ENCODE measurements at places on chromosomes 5 and 9.

DNA sequence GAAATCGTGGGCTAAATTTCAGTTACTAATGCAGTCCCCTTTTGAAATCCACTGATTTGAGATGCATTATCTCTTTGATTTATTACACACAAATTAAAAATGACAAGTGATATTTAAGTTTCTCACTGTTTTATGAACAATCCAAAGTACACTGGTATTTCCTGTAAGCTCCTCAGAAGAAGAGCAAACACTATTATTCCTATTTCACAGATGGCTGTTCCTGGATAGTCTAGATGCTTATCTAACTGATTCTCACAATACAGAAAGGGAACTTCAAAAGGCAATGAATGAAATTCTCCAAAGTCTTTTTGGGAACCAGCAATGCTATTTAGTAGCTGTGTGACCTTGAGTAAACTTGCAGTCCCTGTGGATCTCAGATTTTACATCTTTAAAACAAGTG is 404.7 kb upstream of the DAB2 start:
- DNase-seq = no peak

- DNase-seq = no peak
Measured at GRCh38 chr5:151218177-151218576, 5.7 kb downstream of the CCDC69 start.

DNA sequence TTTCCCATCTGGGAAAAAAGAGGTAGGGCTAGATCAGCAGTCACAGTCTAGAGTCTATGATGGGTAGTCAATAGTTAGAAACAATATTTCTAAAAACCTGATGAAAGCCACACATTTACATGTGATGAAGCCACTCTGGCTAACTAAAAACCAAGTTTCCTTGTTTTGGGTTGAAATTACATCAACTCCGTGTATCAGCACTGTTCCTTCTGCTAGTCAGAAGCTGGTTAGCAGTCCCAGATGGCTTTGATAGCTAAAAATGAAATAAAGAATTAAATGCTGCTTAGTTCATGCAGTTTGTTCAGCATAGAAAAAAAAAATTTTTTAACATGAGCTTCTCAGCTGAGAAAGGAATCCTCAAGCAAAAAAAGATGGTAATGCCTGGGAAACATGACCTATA is 136.7 kb downstream of the FAM114A2 start:
- DNase-seq = no peak

- no peak for DNase-seq
Measured at GRCh38 chr9:103245369-103245768, 250.2 kb downstream of the CYLC2 start.

- DNase-seq = no peak
Measured at GRCh38 chr5:74243634-74244033, 396.9 kb downstream of the ENC1 start.

GRCh38 chr9:13110766-13111417 is 168.6 kb downstream of the MPDZ start:
- DNase-seq = peak; percentile 53

DNA sequence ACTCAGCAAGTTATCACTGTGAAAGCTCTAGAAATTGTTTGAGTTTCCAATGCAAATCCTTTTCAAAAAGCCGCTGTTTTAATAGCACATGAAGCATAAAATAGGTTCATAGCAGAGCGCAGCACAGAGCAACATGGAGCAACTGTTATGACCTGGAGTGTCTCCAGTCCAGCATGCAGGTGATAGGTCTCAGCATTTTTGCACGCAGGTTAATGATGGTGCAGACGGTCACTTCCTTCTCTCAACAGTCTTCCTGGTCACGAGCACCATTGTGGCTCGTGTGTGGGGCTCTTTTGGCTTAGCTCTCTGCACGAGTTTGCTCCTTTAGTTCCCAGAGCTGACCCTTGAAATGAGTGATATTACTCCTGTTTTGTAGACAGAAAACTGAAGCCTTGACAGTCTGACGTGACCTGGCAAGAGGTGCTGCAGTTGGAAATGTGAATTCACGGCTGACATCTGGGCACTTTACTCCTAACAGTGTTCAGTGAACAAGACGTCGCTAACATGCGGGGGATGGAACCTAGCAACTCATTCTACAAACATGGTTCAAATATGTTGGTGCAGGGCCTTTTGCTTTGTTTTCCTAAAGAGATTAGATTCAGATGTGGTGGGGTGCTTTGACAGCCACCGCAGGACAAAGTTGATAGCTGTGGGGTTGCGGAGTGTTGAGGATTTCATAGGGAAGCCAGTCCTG is 10.0 kb downstream of the TENT4A start:
- DNase-seq = no peak

DNA sequence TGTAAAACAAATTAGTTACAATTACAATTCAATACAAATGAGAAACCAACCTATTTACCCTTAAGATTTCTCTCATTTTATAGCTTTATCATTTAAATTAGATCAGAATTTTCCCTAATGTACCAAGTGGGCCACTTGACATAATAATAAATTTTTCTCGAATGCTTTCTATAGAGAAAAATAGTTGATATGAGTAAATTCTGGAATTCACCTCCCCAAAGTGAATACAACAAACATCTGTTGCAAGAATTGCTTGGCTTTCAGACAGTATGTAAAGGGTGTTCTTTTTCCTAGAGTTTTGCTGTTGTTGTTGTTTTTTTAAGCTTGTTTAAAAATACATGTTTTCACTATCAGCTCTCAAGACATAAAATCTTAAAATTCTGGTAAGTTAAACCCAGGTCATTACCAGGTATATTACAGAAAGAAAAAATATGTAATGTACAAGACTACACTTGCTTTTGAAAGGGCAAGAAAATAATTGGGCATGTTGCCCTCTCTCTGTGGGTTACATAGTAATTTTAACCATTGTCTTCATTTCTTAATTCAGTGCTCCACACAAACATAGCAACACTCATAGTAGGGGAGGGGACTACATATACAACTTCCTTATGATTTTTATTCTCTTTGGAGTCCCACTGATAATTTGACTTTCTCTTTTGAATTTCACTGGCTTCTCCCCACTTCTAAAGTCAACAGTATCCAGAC is 200.6 kb downstream of the ARL15 start:
- DNase-seq = no peak

DNA sequence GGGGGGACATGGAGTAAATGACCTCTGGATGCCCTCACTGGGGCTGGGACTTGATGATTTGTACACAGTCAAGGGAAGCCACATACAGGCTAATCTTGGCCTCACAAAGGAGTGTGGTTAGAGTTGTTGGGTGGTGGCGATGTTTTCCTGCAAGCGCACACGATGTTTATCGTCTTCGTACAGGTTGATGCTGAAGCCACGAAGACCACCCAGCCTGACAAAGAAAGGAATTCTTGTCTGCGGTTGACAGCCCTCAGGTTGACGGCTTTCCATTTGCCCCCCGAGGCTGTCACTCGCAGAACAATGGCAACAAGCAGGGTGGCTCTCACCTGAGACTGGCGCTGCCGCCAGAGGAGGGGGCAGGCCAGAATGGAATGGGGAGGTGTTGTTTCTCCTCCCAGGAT is 14.1 kb upstream of the XPA start:
- DNase-seq = no peak

- DNase-seq = no peak
Measured at GRCh38 chr5:116088062-116088461, 3.2 kb downstream of the COMMD10 start.

- no peak for DNase-seq
Measured at GRCh38 chr9:82492274-82492673, 503.7 kb downstream of the SPATA31D1 start.

DNA sequence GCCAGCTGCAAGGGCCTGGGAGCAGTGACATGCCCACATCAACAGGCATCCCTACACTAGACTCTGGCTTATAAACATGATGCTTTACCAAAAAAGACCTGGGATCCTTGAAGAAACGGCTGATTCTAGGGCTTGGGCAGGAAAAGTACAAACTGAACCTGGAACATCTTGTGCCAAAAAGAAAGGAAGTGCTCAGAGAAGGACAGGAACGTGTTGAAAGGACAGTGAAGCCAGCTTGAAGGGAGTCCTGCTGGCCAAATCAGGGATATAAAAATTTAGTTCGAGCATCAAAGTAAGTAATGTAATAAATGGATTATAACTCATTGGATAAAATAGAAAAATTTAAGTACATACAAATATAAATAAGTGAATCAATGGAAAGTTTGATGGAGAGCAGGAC is 58.1 kb downstream of the ALDH7A1 start:
- no peak for DNase-seq

DNA sequence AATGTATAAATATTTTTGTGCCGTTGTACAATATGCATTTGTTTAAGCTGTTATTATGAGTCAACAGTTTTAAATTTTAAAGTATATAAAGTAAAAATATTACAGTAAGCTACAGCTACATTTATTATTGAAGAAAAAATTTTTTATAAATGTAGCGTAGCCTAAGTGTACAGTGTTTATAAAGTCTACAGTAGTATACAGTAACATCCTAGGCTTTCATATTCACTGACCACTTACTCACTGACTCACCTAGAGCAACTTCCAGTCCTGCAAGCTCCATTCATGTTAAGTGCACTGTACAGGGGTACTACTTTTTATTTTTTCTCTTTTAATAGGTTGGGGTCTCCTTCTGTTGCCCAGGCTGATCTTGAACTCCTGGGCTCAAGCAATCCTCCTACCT is 30.6 kb downstream of the SIL1 start:
- no peak for DNase-seq

DNA sequence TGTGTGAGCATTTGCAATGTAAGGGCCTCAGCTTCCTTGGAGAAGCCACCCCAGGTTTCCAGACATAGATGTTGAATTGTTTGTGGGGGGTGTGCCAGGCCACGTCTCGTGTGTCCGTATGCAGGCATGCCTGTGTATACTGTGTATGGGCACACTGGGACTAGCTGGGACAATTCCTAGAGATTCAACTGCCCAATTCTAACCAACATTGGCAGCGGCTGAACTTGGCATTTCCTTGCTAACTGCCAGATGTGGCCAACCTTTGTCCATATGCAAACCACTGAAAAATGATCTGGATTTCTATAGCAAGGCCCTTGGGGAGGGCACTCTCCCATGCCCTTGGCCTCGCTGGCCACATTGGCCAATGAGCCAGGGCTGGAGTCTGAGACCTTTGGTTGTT is 50.3 kb downstream of the SAR1B start:
- DNase-seq = no peak

DNA sequence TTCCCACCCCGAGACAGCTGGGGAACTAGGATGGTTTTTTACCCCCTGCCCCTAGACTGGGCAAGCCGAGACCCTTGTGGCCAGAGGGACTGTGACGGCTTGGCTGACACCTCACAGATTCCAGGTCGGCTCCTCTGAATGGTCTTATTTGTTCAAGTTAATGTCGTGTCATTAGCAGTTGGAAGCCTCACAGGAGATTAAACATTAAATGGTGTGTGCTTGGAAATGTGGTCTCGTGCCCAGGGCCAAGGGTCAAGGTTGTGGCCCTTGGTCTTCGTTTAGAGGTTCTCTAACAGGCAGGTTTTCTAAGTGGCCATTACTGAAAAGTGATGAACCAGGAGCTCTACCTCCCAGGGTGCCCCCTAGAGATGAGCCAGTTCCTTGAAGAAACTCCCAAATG is 61.2 kb upstream of the RXRA start:
- no peak for DNase-seq

GRCh38 chr9:89945133-89945532 is 340.3 kb downstream of the GADD45G start:
- DNase-seq = no peak

- DNase-seq = no peak
Measured at GRCh38 chr5:2199697-2200096, 317.0 kb upstream of the IRX4 start.

DNA sequence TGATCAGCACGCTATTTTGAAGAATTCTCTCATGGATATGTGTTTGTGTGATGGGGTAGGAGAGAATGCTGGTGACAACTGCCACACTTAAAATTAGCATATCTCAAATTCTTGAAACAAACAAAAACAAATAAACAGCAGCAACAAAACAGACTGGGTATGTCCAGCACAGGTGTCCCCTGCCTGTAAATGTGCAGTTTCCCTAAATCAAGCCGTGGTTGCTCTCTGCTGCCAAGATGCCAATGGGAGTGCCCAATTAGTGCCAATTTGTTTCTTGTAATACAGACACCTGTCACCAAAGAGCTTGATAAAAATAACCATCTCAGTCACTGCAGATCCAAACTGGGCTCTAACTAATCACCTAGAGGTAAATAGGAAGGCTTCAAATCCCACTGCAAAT is 144.2 kb upstream of the SMARCA2 start:
- DNase-seq = no peak

DNA sequence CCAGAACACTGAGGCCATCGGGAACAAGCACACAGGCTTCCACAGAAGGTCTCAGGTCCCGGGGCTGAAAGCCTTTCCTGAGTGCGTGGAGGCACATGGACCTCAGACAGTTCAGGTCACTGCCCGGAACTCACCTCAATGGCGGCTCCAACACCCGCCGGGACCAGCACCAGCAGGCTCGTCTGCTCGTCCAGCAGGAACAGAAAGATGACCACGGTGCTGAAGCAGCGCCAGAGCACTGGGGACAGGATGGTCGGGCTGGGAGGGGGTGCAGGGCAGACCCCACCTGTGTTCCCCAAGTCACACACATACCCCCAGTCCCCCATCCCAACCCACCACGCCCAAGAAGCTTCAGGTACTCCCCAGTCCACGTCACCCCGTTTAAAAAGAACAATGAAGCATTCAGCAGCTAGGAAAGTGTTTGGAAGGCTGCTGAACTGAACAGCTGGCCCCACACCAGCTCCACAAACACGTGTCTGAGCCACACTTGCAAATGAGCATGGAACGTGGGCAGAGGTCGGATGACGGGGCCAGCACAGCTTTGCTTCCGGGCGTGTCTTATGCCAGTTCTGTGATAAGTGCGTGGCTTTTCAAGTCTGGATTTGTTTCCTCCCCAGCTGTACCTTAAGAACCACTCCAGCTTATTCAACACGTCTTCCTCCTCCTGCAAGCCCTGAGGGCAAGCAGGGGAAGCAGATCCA is 14.6 kb downstream of the CLPTM1L start:
- DNase-seq = no peak

GRCh38 chr9:86854898-86855523 is 92.3 kb downstream of the GAS1 start:
- peak; percentile 79 for DNase-seq

DNA sequence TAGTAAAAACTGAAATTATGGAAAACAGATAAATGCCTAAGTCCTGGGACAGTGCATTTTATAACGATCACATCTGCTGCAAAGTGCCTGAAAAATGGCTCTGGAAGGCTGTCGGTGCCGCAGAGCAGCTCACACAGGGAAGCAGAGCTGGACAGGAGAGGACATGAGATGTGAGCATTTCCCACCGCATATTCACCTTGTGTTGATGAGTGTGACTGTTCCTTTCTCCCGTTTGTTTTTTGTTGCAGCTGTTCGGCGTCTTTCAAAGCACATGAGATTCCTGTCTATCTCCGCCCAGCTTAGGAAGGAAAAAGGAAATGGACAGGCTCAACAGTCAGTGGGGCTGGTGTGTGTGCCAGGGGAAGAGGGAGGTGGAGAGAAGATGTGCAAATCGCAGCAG is 164.9 kb upstream of the SEMA6A start:
- no peak for DNase-seq

- no peak for DNase-seq
Measured at GRCh38 chr5:157106630-157107461, 2.0 kb downstream of the HAVCR2 start.
